CD4-positive, alpha-beta T cell (primary cell): ENCODE measurements at places on chromosomes 13 and 19.

DNA sequence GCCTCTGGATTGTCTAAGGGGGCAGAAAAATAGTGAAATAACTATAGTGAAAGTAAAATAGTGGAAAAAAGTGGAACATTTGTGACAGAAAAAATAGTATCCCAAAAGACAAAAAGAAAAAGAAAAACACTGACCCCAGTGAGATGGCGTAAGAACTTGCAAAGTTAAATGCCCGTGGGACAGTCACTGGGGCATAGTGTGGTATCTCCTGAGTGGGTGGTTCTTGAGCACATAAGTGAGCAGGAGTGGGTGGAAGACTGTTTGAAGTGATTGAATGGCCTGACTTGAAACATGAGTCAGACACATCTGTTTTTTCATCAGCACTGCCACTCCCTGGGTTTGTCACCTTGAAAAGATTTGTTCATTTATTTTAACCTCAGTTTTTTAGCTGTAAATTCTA, 2.5 kb downstream of the ZNF430 start:
- DNase-seq: peak; percentile 17

- no peak for DNase-seq
These were observed 2.3 kb downstream of the RAD23A start for GRCh38 chr19:12947702-12948611.

DNA sequence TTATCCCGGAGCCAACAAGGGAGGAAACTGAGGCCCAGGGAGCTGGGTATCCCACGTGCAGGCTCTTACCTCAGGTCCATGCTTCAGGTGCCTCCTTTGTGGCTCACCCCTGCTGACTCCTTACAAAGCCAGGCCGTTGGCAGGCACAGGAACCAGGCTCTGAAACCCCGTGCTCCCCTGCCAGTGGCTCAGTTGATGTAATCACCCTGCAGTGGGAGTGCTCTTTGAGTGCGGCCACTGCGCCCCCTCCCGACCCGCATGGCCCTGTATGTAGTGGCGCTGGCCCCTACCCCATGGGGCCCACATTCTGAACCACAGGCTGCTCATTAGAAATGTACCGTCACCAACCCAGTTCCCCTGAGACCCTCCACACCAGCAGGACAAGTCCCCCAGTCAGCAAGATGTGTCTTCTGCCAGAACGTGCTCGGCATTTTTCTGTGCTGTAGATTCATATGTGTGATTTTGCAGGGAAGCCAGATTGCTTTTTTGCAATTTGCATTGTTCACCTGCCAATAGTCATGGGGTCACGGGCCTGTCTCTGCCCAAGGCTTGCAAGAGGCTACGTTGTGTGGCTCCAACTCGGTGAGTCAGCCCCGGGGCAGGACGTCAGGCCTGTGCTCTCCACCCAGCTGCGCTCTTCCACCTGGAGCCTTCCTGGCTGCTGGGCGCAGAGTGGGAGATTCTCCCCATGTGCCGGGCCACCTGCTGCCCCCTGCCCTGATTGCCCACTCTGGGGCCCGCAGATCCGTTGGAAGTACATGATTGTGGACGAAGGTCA, 60.3 kb downstream of the SMARCA4 start:
- no peak for DNase-seq

GRCh38 chr13:109131698-109132257, 502.4 kb downstream of the MYO16 start:
- no peak for DNase-seq

- DNase-seq: no peak
These were observed 45.7 kb upstream of the ZNF730 start for GRCh38 chr19:23071147-23071511.

DNA sequence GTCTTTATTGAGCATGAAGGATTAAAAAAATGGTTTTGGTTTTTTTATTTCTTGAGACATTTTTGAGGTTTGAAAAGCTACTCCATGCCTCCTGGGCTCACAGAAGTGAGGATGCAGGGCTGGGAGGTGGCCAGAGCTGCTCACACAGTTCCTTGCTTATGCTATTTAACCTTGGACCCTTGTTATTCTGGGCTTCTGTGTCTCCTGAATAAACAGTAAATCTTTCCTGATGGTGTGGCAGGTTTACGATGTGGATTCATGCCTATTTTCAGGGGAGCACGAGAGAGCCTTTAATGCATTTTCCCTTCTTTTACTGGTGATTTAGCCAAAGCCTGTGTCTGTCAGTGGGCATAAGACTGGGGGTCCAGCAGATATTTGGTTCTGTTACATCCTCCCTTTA, 34.3 kb upstream of the PCDH8 start:
- no peak for DNase-seq

- DNase-seq: no peak
These were observed 208.5 kb downstream of the TSHZ3 start for GRCh38 chr19:31140717-31141116.

DNA sequence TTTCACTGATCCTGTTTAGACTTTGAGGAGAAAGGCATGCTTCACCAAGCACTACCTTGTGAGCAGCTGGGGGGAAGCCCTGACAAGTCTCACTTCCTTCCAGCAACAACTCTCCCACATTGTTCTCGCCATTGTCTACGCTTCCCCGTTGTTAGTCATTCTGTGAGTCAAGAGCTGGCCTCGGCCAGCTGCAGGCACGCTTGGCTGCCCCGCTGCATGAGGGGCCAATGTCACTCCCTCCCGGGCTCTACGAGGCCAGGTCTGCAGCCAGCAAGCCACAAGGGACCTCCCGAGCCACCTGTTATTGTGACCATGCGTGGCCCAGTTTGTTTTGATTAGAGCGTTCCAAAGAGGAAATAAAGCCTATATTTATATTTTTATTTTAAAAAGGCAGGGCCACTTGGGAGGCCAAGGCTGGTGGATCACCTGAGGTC, 220.9 kb downstream of the FOXO1 start:
- no peak for DNase-seq

DNA sequence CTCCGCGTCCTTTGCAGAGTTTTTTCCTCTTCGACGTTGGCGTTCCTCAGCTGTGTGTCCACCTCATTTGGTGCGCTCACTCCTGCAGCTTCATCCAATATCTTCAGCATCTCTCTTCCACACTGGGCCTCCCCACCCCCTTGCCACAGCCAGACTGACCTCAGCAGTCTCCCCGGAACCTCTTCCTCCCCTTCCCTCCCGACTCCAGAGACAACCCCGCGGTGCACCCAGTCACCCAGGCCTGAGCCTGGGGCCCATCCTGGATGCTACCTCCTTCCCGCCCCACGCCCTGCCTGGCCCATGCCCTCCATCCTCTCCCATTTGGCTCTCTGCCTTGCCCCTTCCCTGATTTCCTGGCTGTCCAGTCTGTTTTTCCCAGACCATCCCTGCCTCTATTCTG, 8.1 kb upstream of the C5AR2 start:
- no peak for DNase-seq

DNA sequence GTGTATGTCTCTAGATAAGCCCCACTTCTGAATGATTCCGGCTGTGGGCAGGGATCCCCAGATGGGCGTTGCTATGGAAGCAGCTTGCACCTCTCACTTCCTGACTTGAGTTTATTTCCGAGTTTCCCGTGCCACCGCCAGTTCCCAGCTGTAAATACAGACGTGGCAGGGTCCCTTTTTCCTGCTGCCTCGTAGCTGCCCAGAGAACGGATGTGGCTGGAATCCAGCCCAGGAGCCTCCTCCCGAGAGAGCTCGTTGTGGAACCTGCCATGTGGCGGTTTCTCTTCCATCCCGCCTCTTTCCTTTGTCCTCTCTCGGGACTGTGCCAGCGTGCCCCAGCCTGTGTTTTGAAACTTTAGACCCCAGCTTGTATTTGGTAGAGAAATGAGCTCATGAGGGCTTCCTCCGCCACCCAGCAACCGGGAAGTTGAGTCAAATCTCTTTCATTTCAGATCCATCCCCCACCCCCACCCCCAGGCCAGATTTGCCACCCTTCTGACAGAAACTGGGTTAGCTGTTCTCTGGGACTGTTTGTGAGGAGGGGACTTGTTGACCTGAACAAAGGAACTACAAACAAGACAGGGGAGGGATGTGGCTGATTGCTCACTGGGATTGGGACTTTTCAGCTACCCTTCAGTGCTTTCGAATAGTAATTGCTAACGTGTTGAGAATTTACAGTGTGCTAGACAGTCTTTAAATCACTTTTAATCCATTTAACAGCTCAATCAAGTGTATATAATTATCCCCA, 96.6 kb downstream of the SIPA1L3 start:
- DNase-seq: no peak

DNA sequence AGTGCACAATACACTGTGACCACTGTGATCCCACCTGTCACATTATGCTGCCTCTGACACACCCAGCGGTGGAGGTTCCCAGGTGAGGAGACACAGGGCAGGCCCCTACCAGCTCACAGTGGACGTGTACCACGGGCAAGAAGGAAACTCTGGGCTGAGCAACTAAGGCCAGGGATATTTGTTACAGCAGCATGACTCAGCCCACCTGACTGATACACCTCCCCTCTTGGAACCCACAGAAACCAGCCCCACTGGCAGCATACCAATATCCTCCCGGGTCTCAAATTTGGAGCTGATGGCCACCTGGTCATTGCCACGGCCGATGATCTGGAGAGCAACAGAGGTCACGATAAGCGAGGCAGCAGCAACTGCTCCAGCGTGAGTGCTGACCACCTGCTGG, 14.9 kb downstream of the KLC3 start:
- DNase-seq: no peak

- no peak for DNase-seq
These were observed at the start of gene IGFL2 for GRCh38 chr19:46147791-46148288. TSS of gene IGFL2 (plus strand) at chr19:46148238. CDS start at chr19:46148279, 41 bp downstream.

DNA sequence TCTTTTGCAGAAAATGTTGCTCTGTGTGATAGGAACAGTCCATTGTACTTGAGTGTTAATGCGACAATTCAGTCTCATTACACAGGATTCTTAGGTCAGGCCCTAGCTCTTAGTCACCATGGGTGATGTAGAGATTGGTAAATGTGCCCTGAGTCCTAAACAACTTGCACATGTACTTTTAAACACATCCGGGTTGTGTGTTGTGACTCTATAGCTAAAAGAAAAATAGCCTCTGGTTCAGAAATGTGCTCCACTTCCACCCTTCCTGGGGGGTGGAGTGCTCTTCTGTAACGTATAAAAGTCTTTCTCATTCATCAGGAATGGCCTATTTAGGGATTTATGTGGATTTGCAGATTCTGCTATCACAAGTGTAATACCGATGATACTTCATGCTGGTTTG, 5.2 kb downstream of the SPATA13 start:
- no peak for DNase-seq

GRCh38 chr13:98447130-98447529, 129.8 kb downstream of the STK24 start:
- DNase-seq: no peak

DNA sequence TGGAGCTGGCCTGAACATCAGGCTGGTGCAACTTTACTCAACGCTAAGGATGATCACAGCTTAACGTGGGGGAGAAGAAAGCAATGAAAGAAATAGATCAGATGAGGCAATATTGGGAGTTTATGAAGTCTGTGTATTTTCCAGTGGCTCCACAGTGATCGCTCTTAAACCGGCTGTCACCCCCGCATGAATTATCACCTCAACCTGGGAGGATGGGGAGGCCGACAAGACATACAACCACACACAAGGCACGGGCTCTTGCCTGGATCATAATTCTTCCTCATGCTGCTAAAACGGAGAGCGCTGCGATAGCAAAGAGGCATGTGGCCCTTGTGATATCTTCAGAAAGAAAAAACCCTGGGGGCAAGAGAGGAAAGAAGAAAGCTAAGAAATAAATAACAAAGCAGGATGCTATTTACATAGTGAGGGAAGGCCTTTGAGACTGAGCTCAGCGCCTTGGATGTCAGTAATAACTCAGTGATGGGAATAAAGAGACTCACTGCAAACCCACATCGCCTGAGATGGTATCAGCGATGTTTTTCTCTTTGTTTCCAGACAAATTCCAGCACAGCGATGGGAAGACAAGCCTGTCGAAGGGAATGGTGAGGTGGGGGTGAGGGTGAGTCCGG, 19.1 kb upstream of the CHST8 start:
- DNase-seq: no peak

GRCh38 chr19:12953138-12953798, 3.8 kb downstream of the GADD45GIP1 start:
- no peak for DNase-seq

DNA sequence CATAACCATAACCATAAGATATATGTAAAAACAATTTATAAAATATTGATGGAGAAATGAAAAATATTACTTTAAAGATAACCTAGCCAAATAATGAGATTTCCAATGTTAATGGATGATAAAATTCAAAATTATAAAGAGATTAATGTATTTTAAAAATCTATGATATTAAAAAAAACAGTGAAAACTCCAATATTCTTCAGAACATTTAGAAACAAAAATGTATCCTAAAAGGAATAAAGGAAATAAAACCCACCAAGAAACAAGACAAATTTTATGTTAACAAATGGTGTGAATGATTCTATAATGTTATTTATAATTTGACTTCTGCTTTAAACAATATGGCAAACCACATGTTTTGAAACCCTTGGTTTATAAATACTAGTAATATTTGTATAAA, 1587.8 kb downstream of the PCDH9 start:
- no peak for DNase-seq

DNA sequence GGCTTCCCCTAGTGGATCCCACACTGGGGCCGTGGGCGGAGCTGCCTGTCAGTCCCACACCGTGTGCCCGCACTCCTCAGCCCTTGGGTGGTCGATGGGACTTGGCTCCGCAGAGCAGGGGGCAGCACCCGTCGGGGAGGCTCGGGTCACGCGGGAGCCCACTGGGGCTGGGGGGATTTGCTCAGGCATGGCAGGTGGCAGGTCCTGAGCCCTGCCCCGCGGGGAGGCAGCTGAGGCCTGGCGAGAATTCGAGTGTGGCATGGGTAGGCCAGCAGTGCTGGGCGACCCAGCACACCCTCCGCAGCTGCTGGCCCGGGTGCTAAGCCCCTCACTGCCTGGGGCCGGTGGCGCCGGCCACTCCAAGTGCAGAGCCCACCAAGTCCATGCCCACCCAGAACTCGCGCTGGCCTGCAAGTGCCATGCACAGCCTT, 481.7 kb upstream of the PRR20A start:
- peak; percentile 16 for DNase-seq

GRCh38 chr13:94327318-94327717, 152.2 kb downstream of the DCT start:
- no peak for DNase-seq

- DNase-seq: no peak
These were observed 1.1 kb upstream of the ZNF546 start for GRCh38 chr19:39995794-39996193.

DNA sequence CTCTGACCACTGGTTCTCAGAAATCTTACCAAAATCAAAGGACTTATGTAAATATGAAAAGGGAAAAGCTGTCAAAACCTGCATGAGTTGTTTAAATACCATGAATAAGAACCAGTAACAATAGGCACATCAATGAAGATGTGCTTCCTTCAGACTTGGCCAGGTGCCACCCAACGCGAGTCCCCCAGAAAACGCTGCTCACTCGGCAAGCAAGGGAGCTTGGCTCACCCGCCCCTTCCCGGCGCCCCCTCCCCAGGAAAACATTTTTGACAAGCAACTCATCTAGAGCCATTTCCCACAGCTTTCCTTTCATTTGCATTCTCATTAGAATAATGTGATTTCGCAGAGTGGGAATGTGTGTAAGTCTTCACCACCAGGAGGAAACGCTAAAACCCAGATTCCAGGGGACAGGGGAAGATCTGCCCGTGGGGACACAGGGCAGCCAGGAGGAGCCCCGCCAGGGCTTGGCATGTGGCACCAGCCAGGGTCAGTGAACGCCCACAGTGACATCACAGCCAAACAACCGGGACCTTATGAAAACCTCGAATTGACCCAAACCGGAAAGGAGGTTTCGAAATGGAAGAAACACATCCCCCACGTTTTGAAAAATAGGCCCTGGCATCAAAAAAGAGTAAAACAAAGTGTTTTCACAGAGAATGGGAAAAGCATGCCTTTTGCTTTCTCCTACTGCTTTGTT, 366.2 kb upstream of the TSHZ3 start:
- no peak for DNase-seq
